ENCODE measurements at places on chromosomes 3 and 15. TPM values are rescaled to one million over a fixed set of nuclear protein-coding genes. Genes with fewer than 3 reads are reported as not detected.

Gene WDR93
- polyA plus RNA-seq: 1.2 TPM

Gene CXCR6
- 0.39 TPM for polyA plus RNA-seq

Gene CSK
- 18.9 TPM for polyA plus RNA-seq

Gene ZNF609
- polyA plus RNA-seq: 3.1 TPM
